Stimulated activated CD8-positive, alpha-beta memory T cell treated with anti-CD3 and anti-CD28 coated beads, Interleukin-12 subunit alpha, Interleukin-12 subunit beta, amount 100 ng/mL, for 4 hours (primary cell): ENCODE measurements at places on chromosomes 2 and 18.

DNA sequence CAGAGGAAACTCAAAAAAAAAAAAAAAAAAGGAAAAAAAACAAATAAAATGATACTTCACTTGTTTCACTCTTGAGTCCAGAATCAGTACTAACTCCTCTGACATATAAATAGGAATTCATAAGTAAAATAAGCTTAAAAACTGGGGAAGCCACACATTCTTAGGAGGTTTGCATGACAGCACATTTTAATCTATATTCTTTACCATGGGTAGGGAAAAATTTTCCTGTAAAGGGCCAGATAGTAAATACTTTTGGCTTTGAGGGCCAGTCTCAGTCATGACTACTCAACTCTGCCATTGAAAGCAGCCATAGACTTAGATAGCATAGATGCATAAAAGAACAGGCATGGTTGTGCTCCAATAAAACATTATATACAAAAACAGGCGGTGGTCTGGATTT, 145.2 kb downstream of the BCL11A start:
- DNase-seq = no peak

DNA sequence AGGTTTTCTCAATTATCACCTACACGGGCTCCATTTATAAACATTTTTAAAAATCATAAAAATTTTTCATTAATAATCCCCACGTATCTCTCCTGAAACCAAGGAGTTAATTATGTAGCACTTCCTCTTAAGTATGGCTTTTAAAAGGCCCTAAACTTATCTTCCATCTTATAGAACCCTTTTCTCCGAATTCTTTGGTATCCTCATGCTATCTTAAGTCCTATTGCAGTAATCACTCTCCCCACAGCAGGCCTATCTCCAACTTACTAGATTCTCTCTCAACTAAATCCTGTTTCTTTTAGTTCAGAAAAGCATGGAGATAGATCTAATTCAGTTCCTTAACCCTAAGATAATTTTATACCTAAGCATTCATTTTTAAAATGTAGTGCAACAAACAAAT, 26.2 kb downstream of the RPRD1A start:
- DNase-seq = no peak

DNA sequence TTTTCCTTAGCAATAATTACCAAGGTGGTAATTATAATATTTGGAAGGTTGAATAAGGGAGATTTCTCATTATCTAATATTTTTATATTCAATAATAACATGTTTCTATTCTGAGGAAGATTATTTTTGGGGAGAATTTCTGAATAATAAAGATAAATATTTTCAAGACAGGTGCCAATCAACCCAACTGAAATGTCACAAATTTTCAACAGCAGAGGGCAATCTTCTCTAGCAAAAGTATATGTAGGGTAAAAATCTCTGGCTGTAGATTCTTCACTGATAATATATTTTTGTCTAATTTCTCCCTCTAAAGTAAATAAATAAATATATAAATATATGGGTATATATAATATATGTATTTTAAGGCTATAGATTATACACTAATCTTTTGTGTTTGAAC, 1187.2 kb upstream of the CRIM1 start:
- no peak for DNase-seq

GRCh38 chr2:4597400-4597799, 894.0 kb downstream of the DCDC2C start:
- no peak for DNase-seq

GRCh38 chr18:37567061-37567993, 1.7 kb upstream of the CELF4 start:
- DNase-seq = no peak

DNA sequence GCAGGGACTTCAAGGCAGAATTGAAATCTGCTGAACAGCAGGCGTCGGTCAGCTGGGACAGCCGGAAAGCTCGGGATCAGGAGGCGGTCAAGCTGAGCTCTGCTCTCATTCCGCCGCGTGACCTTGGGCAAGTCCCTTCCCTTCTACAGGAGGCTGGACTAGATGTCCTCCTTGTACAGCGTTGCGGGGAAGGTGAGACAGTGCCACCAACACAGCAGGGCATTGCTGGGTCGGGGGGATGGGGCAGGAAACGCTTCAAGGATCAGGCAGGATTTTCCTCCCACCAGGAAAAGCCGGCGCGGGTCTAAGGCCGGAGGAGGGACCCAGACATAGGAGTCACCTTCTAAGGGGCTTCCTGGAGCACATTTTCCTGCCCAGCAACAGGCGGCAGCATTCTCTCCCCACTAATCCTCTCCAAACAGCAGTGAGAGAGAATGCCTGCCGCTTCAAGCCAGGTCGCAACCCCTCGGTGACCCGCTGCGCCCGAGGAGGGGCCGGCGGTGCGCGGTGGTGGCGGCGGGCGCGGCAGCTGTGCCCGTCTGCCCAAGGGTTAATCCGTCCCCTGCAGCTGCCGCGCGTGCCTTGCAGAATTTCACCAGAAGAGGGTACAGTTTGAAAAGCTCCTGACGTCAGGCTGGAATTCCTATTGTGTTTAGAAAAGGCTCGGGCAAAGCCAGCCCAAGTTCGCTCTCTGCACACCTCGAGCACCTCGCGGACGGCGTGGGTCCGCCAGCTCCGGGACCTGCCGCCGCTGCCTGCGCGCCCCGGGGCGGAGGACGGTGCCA, at the start of gene KCNF1:
Gene KCNF1, plus strand, starts transcription at position 644 of the 785 bp plus-strand sequence. CDS start 493 bp downstream, outside the sequence.
- no peak for DNase-seq

GRCh38 chr2:225462945-225463344, 63.4 kb downstream of the NYAP2 start:
- no peak for DNase-seq

GRCh38 chr2:11375689-11376027, 31.2 kb upstream of the ROCK2 start:
- DNase-seq = no peak

DNA sequence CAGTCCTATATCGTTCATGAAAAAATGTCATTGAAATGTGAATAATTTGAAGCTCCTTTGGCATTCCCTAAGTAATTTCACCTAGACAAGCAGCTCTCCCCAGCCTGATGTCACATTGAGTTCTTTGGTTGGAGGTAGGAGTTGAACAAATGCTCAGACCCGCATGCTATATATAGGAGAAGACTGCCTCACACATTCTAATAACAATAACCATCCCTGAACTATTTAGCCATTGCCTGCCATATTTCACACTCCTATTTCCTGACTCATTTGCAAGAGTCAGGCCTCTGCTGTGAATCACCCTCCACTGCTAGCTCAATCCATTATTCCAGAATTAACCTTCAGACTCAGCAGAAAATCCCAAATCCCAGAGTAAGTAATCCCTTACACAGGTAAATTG, 256.6 kb upstream of the ACVR2A start:
- DNase-seq = no peak

DNA sequence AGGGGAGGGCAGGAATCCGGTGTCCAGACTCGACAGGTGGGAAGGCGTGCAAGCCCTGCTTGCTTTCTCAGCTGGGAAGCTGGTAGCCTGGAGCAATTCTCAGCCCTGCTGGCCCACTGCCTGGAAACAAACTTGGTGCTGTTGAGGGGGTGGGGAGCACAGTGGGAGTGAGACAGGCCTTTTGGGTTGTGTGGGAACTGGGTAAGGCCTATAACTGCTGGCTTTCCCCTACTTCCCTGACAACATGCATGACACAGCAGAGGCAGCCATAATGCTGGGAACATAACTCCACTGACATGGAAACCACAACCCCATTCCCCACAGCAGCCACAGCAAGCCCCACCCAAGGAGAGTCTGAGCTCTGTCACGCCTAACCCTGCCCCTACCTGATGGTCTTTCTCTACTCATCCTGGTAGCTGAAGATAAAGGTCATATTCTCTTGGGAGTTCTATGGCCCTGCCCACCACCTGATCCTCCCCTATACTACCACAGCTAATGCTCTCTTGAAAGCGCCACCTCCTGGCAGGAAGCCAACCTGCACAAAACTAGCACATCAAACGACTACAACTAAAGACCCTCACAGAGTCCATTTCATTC, 122.9 kb upstream of the ACVR1C start:
- no peak for DNase-seq

DNA sequence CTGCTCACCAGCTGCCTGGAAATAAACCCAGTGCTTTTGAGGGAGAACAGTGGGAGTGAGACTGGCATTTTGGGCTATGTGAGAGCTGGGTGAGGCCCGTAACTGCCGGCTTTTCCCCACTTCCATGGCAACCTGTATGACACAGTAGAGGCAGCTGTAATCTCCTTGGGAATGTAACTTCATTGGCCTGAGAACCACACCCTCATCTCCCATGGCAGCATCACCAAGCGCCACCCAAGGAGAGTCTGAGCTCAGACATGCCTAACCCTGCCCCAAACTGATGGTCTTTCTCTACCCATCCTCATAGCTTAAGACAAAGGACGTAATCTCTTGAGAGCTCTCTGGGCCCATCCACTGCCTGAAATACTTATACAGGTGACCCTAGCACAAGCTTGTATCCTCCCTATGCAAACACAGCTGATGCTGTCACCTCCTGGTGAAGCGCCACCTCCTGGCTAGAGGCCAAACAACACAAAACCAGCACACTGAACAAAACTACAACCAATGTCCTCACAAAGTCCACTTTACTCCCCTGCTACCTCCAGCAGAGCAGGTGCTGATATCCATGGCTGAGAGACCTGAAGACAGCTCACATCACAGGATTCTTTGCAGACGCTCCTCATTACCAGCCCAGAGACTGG, 763.4 kb upstream of the NRXN1 start:
- DNase-seq = no peak

DNA sequence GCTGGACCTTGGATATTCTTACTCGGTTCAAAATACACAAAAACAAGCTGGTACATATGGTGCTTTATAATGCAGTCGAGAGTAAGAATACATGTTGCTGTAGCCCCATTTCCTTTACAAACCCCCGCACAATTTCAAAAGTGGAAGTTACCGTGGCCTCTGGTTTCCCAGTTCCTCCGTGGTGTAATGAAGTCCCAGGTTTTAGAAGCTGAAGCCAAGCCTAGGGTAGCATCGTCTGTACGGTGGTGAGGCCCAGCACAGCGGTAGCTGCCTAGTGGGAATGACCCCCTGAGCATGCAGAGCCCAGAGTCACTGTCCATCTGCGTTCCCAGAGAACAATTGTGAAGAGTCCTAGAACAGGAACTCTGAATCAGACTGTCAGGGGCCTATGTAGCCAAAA, 171.8 kb downstream of the ASXL3 start:
- DNase-seq = no peak

DNA sequence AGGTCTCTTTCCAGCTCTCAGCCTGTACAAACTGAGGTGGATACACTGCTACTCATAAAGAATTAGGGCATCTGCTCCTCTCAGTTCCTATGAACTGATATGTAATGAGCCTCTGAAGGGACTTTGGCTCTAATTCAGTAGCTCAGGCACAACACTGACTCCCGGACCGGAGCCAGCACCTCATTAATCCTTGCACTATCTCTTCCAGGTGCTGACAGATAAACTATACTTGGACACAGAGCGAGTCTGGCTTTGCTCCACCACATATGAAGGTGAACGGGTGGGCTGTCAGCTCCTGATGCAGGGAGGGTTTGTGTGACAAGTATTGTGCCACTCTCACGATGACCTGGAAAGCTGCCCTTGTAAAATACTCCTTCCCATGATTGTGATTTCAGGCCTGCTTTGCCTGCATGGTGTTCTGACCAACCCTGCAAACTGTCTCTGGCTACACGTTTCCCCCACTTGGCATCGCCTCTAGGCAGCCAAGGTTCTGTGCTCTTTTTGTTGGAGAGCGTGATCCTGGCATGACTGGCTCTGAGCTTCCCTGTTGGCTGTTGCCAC, 111.6 kb upstream of the LMAN1 start:
- DNase-seq = no peak

DNA sequence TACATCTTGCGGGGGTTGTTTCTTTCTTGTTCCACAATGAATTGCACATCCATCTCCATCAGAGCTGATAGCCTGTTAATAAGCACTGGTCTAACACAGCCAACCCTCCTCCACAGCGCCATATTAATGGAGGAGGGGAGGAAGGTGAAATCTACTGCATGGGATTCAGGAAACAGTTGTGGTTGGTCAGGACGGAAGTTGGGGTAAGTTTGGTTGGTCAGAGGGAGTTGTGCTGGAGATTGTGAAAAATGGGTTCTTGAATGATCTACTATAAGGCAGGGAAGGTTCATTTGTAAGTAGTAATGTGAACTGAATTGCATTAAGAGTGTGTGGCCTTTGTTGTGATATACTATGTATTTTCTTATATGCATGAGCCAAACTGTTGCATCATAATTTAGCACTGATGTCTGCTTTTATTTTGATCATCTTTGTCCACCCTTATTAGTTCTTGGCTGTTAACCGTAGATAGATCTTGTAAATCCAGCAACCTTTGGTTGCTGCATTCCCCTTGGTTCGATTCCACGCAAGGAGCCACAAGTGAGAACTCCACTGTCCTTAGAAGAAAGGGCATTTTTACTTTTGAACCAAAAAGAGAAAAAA, 150.6 kb upstream of the MAPRE2 start:
- DNase-seq = no peak

DNA sequence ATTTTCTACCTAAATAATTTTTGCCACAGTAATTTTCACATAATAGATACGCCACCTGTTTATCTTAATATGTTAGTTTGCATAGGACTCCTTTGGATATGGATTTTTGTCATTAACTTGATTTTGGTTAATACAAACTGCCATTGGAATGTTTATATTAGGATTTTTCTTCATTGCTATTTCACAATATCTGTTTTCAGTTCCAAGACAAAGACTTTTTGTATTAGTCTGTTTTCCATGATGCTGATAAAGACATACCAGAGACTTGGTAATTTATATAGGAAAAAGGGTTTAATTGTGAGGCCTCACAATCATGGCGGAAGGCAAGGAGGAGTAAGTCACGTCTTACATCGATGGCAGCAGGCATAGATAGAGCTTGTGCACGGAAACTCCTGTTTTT, 503.1 kb upstream of the TMEFF2 start:
- no peak for DNase-seq

DNA sequence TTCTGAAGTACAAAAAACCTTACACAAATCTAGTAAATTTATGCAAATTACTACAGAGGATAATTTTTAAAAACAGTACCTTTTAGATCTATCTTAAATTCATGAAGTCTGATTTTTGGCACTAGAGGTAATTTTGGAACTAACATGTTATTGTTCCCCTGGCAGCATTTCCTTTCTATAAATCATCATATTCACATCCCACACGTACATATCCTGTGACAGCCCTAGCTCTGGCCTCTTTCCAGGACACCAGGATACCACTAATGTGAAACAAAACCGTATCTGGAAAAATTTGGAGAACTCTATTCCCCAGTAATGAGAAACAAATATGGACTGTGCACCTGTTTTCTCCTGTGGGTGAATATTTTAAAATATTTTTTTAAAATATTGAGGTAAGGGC, 14.0 kb upstream of the BIRC6 start:
- DNase-seq = no peak

GRCh38 chr2:184564092-184564491, 34.2 kb upstream of the ZNF804A start:
- DNase-seq = no peak
